ENCODE measurements at places on chromosomes 5 and 9.

GRCh38 chr9:74391816-74392215, 105.3 kb upstream of the RORB start:
- DNase-seq: no peak

GRCh38 chr5:116754556-116754955, 179.9 kb upstream of the SEMA6A start:
- DNase-seq: no peak

DNA sequence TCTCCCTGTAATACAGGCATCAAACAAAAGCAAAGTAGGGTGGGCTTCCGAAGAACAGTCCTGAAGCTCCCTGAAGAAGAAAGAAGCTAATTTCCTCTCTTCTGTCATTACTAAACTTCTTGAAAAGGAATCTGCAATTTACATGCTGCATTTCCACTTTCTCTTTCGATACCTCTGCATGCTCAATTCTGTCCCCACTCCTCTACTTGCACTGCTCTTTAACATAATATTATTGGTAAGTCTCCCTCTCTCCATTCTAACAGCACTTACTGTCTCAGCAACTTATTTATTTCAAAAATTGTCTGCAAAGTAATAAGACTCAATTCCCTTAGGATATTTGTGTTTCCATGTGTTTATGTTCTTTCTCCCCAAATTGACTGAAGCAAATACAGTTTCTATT, 3.9 kb upstream of the PLPP1 start:
- DNase-seq: no peak

GRCh38 chr5:127867022-127867783, 164.0 kb downstream of the CCDC192 start:
- DNase-seq: no peak

DNA sequence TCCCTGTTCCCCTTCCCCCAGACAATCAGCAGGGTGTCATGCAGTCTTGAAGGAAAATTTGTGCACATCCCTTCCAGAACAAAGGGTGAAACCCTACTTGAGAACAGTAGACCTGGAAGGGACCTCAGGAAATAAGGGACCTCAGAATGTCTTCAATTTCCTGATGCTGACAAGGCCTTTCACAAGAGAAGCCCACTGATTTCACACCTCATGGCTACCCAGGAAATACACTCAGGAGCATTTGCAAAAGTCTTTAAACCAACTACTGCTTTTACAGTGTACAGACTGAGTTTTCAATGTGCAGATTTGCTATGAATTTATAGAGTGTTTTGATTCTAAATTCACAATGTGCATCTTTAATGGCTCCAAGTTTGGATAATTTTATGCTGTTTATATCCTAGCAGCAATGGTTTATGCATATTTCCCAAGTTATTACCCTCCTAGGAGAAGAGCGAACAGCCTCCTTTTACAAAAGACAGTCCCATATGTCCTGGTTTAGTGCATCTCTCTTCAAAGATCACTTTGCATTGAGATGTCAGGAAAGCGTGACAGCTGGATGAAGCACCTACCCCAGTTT, 74.8 kb downstream of the GALNT10 start:
- no peak for DNase-seq

GRCh38 chr5:121144764-121145163, 680.7 kb downstream of the PRR16 start:
- DNase-seq: no peak

- DNase-seq: peak; percentile 41
These were observed 101.7 kb upstream of the SPATA31D4 start for GRCh38 chr9:81826517-81826906.

DNA sequence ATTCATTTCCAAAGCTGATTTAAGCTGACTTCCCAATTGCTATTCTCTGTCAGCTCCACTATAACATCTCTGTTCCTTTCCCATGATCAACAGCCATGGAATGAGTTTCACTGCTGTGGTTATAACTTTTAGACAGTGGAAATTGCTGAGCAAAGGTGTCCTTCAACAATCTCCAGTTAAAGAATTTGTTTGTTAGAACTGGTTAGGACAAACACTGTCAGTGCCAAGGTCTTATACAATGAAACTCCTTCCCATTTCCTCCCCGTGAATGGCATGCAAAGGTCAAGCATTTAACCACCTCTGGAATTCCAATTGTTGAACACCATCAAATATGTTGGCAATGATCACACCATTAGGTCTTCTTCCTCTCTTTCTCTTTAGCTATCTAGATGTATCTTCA, 45.7 kb upstream of the GHR start:
- DNase-seq: no peak

DNA sequence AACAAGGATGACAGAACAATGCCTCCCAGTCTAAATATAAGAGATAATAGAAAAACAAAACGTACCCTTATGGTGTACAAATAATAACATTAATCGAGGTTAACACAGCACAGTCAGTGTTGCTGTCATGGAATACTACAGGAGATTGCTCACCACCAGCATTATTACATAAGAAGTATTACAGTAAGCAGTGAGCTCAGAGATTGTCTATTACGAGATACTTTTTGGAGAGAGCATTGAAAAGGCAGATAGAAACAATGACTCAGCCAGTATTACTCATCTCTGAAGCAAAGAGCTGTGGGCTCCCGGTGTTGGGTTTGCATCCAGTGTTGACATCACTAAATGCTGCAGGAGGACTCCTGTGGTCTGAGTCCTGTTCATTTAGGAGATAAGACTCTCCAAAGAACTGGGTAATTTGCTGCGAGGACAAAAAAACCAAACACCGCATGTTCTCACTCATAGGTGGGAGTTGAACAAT, 191.9 kb upstream of the SEMA6A start:
- DNase-seq: no peak

GRCh38 chr9:81266674-81267073, 422.7 kb downstream of the TLE1 start:
- DNase-seq: no peak

GRCh38 chr5:177476531-177477233, 3.2 kb upstream of the DBN1 start:
- no peak for DNase-seq

DNA sequence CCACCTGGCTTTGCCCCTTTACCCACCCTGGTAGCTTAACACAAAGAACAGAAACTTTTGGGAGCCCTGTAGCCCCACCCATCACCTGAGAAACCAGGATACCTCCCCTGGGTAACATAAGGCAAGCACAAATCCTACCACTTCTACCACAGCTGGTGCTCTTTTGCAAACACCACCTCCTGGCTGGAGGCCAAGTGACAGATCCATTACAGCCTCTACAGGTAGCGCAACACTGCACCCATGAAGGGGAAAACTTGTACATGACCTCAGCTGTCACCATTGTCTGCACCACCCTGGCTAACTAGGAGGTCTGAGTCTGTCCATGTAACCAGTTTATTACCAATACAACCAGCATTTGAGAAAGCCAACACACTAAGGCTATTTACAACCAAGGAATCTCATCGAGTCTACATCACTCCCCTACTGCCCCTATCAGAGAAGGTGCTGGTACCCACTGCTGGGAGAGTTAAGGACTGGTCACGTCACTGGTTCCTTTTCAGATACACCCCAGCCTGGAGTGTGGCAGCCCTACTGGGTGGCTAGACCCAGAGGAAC, 128.6 kb downstream of the PJA2 start:
- no peak for DNase-seq

DNA sequence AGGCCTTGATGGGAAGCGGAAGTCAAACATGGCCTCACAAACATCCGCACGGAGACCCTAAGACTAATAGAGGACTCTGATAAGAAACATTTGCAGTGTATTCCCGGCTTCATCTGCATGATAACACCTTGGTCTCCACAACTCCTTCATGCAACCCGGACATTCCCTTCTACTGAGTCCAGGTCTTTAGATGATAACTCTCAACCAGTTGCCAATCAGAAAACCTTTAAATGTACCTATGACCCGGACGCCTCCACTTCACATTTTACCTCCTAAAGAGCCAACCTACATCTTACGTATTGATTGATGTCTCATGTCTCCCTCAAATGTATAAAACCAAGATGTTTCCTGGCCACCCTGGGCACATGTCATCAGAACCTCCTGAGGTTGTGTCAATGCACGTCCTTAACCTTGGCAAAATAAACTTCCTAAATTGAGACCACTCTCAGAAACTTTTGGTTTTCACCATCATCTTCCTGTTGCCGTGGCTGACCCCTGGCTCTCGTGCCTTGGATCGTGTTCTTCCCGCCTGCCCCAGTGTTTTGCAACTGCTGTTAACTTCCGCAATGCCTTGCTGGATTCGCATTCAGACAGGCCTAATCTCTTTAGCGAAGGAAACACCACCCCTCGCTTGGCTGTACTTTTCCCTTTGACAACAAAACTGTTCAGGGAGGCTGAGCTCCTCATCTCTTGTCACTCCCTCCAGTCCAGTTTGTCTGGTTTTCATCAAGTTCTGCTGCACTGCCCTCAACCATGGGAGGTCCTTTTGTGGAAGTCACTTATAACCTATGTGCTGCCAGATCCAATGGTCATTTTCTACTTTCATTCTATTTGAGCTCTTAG, 1.1 kb upstream of the DAP start:
- no peak for DNase-seq

DNA sequence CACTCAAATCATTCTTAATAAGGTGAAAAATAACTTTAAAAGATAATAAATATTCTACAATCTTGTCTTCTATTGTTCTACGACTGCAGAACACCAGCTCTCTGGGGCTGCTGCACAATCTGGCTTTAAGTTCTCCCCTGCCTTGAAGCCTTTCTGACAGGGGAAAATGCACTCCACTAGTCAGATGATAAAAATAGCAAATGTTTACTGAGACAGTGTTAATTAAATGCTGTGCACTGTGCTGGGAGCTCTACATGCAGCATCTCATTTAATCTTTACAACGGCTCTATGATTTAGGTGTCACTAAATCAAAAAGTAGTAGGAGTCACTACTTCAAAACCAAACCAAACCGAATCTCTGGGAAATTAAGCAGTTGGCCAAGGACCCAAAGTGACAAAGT, 132.7 kb downstream of the SLIT3 start:
- no peak for DNase-seq

DNA sequence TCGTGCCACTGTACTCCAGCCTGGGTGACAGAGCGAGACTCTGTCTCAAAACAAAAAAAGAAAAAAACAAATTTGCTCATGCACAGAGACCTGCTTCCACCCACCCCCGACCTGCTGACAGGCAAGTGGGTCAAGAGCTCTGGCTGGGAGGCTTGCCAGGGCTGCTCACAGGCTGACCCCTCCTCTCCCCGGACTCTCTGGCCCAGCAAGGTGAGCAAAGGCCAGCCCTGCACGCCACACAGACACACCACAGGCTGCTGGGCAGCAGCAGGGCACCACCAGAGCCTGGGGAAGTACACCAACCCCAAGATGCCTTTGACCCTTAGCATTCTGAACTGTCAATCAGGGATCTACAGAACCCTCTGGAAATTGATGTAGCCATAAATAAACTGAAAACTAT, 29.2 kb downstream of the NSUN2 start:
- no peak for DNase-seq

- no peak for DNase-seq
These were observed 132.7 kb downstream of the GLIS3 start for GRCh38 chr9:4167079-4167671.

DNA sequence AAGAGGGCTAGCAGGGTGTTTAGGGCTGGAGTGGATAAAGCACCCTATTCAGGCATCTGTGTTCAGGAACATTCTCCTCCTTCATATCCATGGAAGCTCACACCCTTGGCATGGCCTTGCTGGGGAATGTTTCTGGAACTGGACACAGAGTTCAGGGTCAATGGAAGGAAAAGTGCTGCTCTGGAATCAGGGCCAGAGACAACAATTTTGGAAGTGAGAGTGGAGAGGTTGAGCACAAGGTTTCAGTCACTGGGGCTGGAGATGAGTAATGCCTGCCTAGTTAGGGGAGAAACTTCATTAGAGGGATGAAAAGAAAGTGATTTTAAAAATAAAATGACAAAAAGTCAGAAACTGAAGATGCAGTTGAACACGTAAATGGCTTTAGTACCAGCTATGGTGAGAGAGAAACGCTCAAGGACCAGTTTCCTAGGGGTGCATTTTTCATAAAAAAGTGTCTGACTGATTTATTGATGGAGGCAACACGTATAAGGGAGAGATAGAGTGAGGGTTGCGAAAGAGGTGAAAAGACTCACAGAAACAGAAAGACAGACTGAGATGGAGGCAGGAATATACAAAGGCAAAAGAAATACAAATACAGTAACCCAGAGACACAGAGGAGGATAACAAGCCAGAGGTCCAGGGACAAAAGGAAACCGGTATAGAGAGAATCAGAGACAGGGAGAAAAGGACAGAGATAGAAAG, 8.0 kb upstream of the TNFSF15 start:
- DNase-seq: no peak

- DNase-seq: no peak
These were observed 1275.6 kb upstream of the CDH9 start for GRCh38 chr5:28313953-28314352.

GRCh38 chr5:80406980-80407734, 707 bp upstream of the ZFYVE16 start:
- DNase-seq: no peak

- DNase-seq: no peak
These were observed 2291.6 kb upstream of the WWC1 start for GRCh38 chr5:165999693-166000320.

DNA sequence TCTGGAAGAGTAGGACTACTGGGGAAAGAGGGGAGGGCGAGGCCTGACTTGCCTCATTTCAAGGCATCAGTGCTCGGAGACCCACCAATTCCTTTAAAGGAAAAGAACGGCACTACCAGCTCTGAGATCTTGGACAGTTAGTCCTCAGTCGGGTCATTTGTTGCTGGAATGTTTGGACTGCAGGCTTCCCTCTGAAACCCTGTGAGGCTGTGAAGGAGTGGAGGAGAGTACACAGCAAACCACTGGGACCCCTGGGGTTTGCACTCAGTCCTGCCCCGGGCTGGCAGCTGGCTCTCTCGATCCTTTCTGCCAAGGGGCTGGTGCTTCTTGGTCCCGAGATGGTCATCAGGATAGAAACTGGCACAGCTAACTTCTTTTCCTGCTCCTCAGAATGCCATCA, 194.5 kb downstream of the TRIO start:
- no peak for DNase-seq

- DNase-seq: no peak
These were observed 66.3 kb upstream of the LIFR start for GRCh38 chr5:38622723-38623129.

DNA sequence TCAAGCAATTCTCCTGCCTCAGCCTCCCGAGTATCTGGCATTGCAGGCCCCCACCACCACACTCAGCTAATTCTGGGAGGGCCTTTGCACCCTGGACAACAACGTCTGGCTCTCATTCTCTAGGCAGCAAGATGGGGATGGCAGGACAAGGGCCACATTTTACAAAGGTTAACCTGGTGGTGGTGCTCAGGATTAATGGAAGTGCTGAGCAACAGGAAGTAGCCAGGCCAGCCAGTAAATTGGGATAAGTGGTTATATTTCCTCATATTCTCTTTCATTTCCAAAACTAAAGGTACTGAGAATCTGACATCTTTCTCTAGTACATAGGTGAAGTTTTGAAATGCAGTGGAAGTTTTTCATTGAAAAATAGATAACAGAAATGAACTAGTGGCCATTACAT, 24.7 kb upstream of the ASPN start:
- DNase-seq: no peak

Measured in NCI-H1048 (cell line).